Stimulated activated CD4-positive, alpha-beta T cell treated with anti-CD3 and anti-CD28 coated beads, Interleukin-4, amount 100 ng/mL, for 24 hours (primary cell): ENCODE measurements at places on chromosomes 3 and 15.

DNA sequence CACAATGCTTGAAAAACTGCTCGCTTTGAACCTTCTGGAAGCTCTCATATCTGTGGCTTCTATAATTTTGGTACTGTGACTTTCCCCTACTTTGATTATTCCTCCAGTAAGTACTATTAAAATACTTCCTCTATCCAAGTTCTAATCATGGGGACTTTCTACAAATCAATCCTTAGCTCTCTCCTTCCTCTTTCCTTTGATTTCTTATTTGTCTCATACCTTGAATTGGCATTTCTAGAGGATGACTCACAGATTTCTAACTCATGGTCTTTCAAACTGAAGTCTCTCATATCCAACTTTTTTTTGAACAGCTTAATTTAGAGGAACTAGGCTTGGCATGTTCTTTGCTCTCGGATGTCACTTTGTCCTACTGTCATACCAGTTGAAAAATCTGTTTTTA, 241.8 kb downstream of the TBC1D5 start:
- no peak for DNase-seq

GRCh38 chr15:31235311-31236183, 91.1 kb upstream of the KLF13 start:
- DNase-seq = no peak

DNA sequence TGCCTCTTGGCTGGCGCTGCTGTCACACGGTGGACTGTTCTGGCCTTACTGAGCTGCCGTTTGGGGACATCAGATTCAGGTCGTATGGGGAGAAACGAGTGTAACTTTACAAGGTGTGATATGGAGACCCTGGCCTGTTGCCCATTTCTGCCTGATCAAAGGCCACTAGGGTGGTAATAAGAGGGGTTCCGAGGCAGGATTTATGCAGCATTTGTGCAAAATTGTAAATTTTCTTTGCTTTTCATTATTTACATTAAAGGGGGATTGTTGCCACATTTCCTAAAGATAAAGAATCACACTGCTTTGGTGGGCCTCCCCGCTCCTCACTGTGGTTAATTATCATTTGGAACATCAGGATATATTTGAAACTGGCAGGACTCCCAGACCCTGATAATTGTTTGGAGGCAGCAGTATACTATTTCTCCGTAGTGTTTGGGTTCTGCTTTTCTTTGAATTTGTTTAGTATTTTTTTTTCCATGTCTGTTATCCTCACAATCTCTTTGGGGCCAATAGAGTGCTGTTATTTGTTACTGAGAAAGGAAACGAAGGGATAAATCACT, 891 bp downstream of the NXPE3 start:
- DNase-seq = no peak

DNA sequence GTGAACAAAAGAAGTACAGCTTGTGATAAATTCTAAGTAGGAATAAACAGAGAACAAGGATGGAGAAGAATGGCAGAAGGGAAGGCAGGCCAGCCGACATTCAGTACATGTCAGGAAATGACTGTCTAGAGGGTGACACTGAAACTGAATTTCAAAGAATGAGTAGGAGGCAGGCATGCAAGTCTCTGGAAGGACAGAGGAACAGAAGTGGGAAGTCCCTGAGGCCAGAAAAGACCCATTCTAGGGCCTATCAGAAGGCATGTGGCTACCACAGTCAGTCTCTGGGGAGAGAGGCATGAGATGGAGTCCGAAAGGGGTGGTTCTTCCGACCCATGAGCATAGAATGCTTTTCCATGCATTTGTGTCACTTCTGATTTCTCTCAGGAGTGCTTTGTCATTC, 243.5 kb upstream of the UBE2E2 start:
- no peak for DNase-seq

DNA sequence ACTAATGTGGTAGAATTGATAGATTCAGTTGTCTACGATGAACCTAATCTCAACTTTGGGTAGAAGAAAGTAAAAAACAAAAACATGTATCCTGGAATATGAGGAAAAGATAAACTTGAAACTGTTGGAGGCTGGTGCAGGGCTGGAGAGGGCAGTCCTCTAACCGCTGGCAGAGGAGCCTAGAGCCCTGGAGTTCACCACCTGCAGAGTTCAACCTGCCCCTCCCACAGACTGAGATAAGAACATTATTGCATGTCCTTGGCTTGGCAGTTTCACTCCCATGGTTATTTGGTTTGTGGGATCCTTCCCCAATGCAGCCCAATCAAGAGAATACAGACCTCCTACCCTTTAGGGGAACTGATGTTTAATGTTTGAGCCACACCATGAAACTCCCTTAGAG, 53.2 kb upstream of the GATM start:
- DNase-seq = no peak

DNA sequence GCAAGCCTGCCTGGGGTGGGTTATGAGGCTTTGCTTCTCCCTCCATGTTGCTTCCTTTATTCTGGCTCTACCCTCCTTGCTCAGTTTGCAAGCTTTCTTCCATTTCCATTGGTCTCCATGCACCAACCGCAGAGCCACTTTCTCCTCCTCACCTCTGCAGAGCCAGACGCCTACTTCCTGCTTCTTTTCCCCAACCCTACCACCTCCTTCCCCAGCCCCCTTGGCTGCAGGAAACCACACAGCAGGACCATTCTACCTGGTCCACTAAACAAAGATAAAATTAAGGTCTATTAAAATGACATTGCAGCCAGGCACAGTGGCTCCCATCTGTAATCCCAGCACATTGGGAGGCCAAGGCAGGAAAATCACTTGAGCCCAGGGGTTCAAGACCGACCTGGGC, 10.0 kb upstream of the CAV3 start:
- DNase-seq = no peak

DNA sequence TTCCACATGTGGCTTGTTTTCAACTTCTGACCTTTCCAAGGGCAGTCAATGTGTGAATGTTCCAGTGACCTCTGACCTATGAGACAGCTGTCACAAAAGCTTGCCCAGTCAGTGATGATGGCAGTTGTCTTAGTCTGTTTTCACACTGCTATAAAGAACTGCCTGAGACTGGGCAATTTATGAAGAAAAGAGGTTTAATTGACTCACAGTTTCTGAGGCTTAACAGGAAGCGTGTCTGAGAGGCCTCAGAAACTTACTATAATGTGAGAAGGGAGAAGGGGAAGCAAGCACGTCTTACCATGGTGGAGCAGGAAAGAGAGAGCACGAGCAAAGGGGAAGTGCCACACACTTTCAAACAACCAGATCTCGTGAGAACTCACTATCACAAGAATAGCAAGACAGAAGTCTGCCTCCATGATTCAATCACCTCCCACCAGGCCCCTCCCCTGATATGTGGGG, 95.6 kb downstream of the ECT2 start:
- DNase-seq = no peak

DNA sequence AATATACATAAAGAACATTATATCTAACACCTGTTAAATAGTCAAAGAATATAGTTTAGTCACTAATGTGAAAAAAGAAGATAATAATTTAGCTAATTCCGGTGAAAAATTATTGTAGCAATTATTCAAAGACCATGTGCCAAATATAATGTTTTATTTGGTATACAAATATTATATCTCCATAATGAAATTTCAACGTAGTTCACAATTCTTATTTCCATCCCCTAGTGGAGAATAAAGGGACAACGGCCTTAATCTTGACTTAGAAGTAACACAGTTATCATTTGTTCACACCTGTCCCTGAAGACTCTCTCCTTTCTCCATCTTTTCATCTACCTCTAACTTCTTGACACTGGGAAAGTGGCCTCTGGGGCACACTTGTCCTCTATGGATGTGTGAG, 213.4 kb downstream of the ERC2 start:
- DNase-seq = no peak

DNA sequence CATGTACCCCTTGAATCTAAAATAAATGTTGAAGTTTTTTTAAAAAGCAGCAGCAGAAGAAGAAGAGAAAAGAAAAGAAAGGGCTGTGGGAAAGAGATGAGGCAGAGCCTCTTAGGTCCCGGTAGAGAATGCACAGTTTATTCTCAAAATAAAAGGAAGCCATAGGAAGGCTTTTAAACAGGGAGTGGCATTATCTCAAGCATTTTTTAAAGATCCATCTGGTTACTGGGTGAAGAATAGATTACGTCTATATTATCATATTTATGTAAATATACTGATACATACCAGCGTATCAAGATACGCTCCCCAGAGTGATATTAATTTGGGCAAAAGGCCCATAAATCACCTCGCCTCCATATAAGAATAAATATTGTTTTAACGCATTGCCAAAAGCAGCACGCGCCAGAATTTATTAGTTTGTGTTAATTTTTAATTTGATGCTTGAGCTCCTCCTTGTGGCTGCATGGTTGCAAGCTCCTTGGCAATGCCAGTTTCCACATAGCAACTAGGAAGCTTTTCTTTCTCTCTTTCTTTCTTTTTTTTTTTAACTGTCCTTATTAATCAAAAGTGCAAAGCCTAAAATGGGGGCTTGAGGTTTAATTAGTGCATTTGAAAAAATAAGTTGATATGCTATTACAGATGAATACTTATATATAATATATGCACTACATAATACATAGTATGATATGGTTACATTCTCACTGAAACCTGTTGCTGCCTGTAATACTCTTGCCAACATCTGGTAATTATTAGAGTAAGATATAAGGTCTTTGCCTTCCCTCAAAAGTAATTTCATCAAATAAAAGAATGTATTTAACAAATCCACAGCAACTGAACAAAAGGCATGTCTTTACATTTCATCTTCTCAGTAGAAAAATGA, 242.8 kb upstream of the UBE2E2 start:
- DNase-seq = peak; percentile 3

DNA sequence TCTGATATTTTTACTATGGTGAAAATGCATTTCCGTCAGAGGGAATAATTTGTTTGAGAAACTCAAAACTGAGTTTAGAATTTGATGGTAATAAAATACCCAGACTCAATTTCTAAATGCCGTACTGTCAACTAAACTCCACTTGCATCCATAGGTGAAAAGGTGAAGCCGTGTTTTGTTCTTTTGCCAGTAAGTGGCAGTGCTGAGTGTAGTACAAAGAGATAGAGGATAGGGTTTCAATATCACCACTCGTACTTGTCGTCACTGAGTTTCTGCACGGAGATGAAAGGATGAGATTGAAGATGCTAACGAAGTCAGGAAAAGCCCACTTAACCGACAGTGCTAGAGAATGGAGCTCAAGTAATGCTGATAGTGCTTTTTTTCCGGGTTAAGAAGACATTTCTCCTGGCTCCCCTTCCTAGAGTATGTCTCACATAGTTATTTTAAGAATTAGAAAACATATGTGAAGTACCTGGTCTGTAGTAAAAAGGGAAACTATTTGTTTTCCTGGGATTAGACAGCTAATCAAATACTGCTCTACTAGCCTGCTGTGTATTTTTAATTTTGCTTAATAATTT, 345.1 kb downstream of the IL5RA start:
- no peak for DNase-seq

GRCh38 chr3:104676241-104676640, 690.5 kb upstream of the ALCAM start:
- no peak for DNase-seq

DNA sequence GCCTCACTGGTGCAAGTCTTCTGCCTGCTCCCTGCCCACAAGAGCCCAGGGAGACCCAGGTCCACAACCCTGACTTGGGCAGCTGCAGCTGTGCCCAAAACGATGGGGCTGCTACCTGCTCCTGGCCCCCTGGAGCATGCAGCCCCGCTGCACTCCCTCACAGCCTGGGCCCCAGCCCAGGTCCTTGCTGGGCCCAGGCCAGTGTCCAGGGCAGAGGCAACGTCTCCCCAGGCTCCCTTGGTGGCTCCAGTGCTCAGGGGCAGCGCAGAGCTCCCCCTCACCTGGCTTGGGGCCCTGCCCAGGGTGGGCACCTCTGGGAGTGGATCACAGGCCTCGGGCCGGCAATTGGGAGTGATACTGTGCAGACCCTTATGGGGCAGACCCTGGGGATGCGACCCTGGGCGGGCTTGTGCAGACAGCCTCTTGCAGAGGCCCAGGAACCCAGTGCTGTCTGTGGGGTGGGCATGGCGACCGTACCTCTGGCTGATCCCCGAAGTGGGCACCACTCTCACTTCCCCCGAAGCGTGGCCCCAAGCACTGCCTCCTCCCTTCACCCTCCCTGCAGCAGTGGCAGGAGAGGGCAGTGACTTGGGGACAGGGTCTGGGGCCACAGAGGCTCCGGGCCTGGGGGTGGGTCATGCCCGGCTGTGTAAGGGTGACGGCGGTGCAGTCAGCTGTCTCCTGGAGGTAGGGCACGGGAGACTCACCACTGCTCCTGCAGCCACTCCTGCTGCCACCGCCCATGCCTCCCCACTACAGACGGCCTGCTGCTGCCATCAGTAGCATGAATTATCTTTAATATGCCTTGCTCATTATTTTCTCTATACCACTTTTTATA, 255.9 kb downstream of the DOCK3 start:
- no peak for DNase-seq

DNA sequence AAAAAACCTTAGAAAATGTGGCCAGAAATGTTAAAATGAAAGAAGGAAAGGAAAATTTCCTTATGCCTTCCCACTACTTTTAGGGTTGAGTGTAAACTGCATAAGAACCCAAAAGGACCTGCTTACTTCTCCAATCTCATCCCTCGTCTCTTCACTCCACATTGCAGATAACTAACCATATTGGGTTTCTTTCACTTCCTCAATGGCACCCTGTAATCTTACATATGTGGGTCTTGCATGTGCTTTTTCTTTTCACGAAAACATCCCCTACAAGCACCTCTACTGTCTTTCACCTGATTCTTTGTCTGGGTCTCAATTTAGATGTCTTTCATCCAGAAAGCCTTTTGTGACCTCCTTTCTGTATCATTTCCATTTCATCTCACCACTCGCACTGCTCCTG, 23.1 kb downstream of the EOMES start:
- DNase-seq = no peak

DNA sequence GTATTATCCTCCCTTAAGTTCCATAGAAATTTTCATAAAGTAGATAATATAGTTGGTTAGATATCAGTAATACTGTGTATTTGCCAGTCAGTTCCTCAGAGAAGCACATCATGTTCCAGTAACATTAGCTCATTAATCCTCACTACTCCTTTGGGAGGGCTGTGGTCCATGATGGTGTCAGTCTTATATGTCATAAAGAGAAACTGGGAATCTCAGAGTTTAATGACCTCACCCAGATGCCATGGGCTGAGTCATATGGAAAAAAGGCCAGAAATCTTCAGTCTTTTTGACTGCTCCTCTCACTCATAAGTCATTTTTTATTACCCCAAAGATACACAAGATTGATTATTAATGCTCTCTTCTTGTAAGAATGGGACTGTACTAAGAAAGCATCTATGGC, 188.6 kb downstream of the CHL1 start:
- no peak for DNase-seq

DNA sequence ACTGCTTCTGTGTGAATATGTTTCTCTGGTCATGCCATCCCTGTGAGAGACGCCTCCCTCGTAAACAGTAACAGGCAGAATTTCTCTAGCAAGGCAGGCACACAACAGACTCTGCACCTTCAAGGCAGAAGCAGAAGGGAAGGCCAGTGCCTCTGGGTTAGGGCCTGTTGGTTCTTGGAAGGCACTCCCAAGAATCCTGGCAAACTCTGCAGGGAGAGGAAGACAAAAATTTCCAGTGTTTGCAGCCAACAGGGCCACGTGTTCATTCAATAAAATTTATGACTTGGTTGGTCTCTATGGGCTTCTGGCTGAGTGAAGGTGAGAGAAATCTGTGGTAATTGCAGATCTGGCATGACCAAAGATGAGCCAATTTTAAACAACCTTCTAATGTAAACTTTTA, 39.3 kb downstream of the NFKBIZ start:
- no peak for DNase-seq
